Forelimb muscle (tissue), 1 donor: ENCODE measurements at places on chromosomes 1 and 21. TPM values are rescaled to one million over a fixed set of nuclear protein-coding genes. Genes with fewer than 3 reads are reported as not detected.

Gene PLA2G2F
- polyA plus RNA-seq: not detected

Gene USH2A
- polyA plus RNA-seq: 0.05 TPM

Gene UBASH3A
- 0.11 TPM for polyA plus RNA-seq

Gene C1orf122
- polyA plus RNA-seq: 43.6 TPM

GRCh38 chr1:248841702-248842395 lies 3.8 kb downstream of the ZNF672 start:
- DNase-seq: no peak

- no peak for DNase-seq
Measured at GRCh38 chr21:38965910-38966504, 160.3 kb downstream of the ETS2 start.

DNA sequence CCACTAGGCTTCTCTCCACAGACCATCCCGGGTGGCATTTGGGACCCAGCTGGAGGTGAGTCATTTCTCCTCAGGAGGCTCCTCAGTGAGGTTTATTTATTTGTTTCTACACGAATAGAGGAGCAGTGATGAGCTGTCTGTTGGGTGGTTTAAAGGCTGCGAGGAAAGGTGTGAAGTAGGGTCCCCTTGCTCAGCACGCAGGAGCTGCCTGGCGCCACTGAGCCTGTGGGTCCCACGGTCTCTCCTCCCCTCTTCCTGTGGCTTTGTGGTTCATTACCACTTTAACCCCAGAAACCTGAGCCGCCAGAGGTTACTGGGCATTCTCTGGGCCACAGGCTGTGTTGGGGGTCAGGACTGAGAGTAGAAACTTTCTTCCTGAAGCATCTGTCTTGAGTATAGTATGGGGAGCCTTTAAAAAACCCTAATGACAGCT lies 39.9 kb downstream of the IL6R start:
- no peak for DNase-seq

DNA sequence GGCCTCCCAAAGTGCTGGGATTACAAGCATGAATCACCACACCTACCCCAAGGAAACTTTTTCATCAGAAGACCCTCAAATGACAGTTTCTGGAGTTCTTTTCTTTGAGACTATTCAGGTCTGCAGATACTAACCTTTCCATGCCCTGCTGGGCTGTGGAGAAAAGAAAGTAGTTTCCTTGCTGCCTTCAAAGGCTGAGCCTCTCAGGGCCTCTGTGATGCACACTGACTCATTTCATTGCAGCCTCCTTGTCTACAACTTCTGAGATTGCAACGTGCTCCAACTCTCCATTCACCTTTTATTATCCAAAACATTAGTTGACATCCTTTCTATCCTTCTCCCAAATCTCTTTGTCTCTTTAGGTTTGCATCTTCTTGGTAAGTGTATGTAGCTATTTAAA lies 8.8 kb upstream of the SAMSN1 start:
- DNase-seq: no peak
